Mesendoderm (in vitro differentiated cells): ENCODE measurements at places on chromosomes 2 and 18.
A peak's percentile ranks its signal among the peaks of the same experiment; 100 is the strongest.

DNA sequence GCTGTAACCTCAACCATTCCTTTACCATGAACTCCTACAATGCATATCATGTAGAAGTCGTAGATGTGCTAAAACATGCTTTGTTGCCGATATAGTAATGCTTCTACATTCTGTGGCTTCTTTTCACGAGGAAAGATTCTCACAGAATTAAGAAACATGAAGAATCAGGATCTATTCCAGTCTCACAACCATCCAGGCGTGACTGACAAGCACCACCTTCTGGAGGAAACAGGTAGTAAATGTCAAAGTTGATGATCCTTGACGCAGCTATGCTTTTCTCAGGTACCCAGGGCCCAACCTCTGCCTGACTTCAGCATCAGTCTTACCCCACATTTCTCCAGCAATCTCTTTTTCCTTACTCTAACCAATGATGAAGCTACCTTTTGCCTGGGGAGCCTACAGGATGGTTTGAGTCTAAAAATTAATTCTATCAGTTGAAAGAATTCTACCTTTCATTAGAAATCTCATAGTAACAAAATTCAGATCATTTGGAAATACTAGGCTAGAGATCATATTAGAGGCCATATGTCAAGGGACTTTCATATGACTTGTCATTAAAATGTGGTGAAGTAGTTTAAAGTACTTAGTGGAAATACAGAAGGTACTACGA is 123.3 kb upstream of the RND3 start:
- peak; percentile 70 for DNase-seq

- peak; percentile 40 for DNase-seq
These were observed 392.8 kb upstream of the ACVR2A start for GRCh38 chr2:147451902-147452515.

GRCh38 chr18:79533591-79533990 is 137.9 kb downstream of the NFATC1 start:
- no peak for DNase-seq

DNA sequence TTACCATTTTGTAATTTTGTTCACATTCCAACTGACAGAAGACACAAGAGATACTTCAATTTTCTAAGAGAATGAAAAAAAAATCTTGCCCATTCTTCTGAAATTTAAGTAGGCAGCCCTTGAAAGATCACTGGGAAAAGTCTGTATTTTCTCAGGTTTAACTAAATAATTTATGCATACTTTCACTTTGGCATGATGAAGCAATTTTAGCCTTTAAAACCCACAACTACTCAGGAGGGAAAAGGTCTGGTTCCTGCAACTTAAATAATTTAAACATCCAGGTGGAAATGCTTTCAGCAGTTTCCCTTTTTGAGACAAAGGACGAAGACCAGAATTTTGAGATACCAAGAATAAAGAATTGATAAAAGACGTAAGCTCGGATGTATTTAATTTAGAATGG is 61.4 kb downstream of the ZEB2 start:
- no peak for DNase-seq

GRCh38 chr2:185475914-185476313 is 262.7 kb upstream of the FSIP2 start:
- peak; percentile 62 for DNase-seq

DNA sequence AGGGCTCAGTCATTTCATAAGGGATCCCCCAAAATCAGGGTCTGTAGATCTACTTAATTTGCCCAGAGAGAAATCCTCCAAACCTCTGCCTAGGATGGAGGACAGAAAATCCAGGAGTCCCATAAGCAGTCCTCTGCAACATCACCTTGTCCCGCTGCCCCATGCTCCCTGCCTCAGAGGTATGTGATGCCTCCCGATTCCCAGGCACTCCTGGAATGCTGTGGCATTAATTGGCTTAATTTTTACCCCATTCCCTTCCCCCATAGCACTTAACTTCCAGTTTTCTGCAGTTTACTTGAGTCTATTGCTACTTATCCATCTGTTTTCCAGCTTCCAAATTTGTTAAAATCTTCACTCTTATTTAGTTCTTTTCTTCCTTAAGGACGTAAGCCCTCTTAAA is 91.6 kb upstream of the TSPYL6 start:
- DNase-seq: peak; percentile 19

GRCh38 chr2:119377993-119378345 is 11.2 kb downstream of the DBI start:
- no peak for DNase-seq

DNA sequence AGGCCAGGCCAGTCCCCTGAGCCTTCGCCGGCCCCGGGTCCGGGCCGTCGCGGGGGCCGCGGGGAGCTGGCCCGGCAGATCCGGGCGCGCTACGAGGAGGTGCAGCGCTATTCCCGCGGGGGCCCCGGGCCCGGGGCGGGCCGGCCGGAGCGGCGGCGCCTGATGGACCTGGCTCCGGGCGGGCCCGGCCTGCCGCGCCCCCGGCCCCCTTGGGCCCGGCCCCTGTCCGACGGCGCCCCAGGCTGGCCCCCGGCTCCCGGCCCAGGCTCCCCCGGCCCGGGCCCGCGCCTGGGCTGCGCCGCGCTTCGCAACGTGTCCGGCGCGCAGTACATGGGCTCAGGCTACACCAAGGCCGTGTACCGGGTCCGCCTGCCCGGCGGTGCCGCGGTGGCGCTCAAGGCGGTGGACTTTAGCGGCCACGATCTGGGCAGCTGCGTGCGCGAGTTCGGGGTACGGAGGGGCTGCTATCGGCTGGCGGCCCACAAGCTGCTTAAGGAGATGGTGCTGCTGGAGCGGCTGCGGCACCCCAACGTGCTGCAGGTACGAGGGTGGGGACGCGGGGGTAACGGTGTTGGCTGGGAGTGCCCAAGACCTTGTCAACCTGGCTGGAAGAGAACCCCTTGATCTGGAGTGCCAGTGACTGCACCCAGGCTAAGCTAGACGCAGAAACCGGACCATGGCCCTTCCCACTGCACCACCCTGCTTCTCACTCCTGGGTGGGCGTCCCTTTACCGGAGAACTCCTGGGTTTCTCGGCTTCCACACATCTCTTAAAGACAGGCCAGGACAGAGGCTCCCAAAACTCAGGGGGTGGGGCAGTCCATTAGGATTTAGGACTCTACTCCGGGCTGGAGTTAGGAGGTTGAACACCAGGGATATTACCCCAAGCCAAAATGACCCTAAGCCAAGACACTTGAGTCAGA is 739 bp downstream of the PKDCC start:
- peak; percentile 31 for DNase-seq

DNA sequence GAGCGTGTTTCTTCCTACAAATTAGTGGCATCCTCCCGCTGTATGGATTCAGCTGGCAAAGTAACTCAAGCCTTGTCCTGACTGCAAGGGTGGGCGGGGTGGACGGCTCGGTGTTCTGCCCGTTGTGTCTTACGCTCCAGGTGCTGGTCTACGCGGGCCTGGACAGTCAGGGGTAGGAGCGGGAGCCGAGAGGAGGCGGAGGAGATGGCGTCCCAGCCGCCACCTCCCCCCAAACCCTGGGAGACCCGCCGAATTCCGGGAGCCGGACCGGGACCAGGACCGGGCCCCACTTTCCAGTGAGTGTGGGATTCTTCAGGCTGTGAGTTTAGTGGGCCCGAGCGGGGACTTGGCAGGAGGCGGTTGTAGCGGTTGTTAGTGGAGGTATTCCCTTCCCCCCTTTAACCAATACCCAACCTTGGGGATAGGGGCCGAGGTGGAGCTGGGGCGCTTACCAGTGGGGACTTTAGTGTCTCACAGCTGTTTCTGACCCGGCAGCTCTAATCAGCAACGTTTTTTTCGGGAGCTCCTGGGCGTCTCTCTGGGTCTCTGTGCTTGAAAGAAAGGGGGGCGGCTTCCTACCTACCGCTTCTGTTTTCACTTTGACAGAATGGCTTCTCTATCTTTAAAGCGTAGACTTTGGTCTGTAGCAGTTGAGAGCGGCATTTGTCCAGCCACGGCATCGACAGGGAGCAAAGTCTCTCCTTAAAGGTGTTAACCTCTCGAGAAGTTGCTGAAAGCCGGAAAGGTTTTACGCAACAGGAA is at the start of the genes PEX13 and PUS10:
Gene PEX13, plus strand, starts transcription at position 165 of the 762 bp plus-strand sequence. Its CDS starts 40 bp downstream, at position 205.
Gene PUS10, minus strand, starts transcription at position 700 of the 762 bp plus-strand sequence. CDS start 6,365 bp downstream, outside the sequence.
- DNase-seq: peak; percentile 90

- DNase-seq: peak; percentile 54
These were observed 90.3 kb downstream of the AKAIN1 start for GRCh38 chr18:5106730-5107129.
